Amniotic epithelial cell (primary cell): ENCODE measurements at places on chromosomes 3 and 15.
A peak's percentile ranks its signal among the peaks of the same experiment; 100 is the strongest.

DNA sequence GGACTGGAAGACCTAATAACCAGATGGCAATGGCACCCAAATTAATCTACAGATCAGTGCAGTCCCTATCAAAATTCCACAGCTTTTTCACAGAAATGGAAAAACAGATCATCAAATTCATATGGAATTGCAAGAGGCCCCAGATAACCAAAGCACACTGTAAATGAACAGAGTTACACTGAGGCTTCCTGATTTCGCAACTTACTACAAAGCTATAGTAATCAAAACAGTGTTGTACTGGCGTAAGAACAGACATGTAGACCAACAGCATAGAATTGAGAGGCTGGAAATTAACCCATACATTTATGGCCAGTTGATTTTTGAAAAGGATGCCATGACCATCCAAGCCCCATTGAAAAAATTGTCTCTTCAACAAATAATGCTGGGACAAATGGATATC lies 16.2 kb downstream of the XPC start:
- no peak for DNase-seq

GRCh38 chr15:84606653-84607120 lies 5.9 kb downstream of the ZSCAN2 start:
- DNase-seq, result no peak

DNA sequence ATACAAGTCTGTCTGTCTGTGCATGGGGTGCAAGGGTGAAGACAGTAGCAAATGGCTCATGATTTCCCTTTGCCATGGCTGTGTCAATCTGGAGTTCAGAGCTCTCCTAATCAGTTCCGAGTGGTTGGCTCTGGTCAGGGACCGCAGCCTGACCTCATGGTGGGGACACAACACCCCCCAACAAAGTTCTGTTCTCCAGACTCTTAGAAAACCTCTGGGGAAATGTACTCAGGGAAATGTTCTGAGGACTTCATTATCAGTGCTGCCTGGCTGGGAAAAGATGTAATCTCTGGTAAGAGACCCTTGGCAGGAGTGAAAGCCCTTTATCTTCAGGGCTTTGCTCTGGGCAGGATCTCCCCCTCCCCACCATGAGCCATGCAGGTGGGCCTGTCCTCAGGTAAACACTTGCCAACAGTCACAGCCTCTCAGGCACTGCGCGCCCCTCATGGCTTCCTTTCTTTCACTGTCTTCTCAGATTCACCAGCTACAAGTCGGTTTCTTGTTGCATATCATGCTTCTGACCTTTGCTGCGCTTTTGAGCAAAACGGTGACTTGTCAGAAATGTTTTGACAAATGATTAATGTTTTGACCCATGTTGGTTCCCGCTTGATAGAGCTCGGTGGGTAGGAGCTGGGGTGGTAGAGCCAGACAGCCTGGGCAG lies 95.5 kb downstream of the ST6GAL1 start:
- no peak for DNase-seq

- DNase-seq, result peak; percentile 39
These were observed 7.0 kb downstream of the ADIPOQ start for GRCh38 chr3:186849374-186849975.

DNA sequence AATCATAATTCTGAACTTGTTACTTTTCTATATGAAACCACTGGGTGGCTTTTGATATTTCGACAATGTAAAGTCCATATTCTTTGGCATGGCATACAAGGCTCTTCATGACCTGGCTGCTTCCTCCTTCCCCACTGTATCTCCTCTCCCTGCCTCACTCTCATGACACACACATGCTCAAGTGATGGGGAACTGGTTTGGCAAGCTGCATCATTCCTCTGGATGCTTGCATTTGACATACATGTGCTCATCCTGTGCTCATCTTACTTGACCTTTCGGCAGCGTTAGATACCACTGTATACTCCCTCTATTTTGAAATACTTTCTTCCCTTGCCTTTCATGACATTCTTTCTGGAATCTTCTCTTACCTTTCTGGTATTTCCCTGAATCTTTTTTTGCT lies 51.8 kb upstream of the ZDHHC23 start:
- DNase-seq, result no peak

GRCh38 chr3:168037020-168037419 lies 58.7 kb downstream of the GOLIM4 start:
- no peak for DNase-seq

- peak; percentile 22 for DNase-seq
These were observed 136.2 kb downstream of the RTP4 start for GRCh38 chr3:187504435-187504834.

GRCh38 chr3:188513662-188514328 lies 359.8 kb downstream of the LPP start:
- DNase-seq, result no peak

GRCh38 chr3:170778240-170779217 lies 91.5 kb downstream of the RPL22L1 start:
- no peak for DNase-seq
